Suppressor macrophage (primary cell): ENCODE measurements at places on chromosomes 16 and 17.
A peak's percentile ranks its signal among the peaks of the same experiment; 100 is the strongest.

GRCh38 chr17:13395346-13395745 lies 206.4 kb downstream of the HS3ST3A1 start:
- DNase-seq: peak; percentile 8

- peak; percentile 32 for DNase-seq
These were observed 92.6 kb downstream of the DNAH17 start for GRCh38 chr17:78484271-78485246.

- no peak for DNase-seq
These were observed 34.8 kb upstream of the CPHXL start for GRCh38 chr16:75761108-75761507.

- DNase-seq: no peak
These were observed 28.8 kb upstream of the ABCC11 start for GRCh38 chr16:48276102-48276501.

DNA sequence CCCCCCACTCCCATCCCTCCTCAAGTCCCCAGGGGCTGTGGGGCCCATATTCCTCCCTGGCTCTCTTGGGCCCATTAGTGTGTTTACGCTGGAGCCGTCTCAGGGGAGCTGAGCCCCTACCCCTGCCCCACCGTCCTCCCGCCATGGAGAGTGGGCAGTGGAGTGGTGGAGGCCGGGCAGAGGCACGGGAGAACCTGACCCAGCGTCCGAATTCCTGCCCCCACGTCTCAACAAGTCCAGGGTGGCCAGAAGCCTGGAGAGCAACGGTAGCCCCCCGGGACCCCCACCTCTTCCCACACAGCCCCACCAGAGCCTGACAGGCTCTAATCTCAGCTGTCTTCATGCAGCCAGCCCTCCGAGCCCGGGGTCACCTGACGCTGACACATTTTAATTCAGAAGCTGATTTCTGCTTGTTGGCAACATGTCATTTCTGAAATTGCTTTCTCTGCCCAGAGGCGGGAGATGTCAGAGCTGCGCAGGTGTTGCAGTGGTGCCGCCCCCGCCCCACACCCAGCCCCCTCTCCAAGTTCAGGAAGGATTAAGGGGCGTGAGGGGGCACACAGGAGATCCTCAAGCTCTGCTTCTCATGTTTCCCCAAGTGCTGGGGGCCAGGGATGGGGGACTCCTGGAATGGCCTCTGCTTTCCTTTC lies 32.6 kb downstream of the WNT9B start:
- no peak for DNase-seq

DNA sequence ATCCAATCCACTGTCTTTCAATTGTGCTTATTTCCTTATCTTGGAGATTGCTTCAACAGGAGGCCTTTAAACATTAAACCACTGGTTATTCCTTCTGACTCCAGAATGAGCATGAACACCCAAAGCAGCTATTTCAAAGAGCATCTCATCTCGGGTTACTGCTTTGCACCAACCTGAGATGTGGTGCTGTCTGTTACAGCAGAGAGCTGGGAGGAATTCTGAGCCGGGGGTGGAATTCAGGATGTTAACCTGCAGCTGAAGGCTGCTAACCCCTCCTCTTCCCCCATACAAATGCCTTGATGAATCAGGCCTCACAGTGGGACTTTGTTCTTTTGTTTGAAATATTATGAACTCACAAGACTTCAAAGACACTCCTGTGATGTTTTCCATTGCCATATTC lies 113.1 kb downstream of the SHISA9 start:
- DNase-seq: no peak

DNA sequence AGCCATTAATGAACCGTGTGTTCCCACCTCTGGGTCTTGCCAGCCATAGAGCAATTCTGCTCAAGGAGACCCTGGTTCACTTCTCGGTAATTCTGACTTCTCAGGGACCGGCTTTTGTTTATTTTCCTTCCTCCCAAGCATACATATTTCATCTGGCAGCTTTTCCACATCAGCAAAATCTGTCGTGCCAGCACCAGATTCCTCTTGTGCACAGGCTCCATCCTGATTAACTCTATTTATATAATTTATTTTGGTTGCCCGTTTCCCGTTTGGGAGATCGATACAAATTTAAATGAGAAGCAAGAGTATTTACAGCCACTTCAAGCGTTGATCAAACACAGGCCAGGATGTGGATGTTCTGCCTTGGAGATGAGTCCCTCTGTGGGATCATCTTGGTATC lies 161.9 kb upstream of the XYLT1 start:
- no peak for DNase-seq

DNA sequence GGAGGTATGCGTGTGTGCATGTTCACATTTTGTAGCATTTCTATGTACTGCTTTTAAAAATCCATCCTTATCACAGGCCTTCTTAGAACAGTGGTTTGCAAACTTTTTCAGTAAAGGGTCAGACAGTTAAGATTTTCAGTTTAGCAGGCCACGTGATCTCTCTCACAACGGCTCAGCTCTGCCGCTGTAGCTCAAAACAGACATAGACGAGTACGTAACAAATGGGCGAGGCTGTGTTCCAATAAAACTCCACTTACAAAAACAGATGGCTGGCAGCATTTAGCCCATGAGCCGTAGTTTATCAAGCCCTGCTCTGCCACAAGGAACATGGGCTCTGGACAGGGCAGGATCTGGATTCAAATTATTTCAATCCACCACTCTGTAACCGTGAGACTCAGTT lies 141.8 kb downstream of the XYLT1 start:
- DNase-seq: no peak

DNA sequence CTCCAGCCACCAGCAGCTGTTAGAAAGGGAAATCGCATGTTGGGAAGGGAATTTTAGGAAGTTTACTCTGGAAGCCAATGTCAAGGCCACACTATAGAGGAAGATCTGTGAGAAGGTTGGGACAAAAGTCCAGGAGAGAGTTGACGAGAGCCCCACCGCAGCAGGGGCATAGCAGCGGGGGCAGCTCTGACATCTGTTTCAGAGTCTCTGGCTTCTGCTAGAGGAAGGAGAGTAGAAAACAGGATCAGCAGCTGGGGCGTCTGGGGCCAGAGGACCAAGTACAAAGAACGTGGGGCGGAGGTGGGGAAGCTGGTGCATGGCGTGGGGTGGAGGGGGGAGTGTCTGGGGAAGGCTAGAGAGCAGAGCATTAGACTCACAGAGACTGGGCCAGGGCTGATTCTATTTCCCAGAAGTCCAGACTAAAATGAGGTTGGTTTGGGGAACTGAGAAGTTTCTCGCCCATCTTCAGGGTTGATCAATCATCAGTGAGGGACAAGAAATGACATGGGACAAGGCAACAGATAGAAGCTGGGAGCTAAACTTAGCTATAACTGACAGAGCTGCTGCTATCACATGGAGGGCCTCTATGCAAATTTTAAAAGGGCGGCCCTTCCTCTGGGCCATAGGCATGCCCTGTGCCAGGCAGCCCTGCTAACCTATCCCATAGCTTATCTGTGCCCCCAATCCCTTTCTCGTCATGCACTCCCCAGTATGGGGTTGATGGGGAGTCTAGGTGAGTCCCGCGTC lies 1.2 kb downstream of the RABEP2 start:
- DNase-seq: peak; percentile 34

DNA sequence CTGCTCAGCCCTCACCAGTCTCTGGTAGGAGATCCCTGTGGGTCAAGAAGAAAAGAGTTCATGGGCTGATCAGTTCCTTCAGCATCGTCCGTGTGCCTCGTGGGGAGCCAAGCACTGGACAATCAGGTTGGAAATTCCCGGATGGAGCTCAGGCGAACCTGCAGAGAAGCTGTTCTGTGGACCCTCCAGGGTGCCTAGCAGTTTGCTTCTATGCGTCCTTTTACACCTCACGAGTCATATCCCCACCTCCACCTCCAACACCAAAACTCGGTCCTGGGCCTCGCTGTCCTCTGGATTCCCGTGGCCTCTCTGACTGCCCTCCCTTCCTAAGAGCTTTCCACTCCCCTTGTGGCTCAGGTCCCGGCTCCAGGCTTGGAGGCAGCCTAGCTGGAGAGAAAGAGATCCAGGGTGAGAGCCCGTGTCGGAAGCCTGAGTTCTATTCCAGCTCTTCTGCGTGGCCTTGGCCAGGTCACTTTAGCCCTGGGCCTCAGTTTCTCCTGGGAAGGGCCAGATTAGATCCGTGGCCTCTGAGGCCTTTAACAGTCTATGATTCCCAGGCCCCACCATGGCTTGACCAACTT lies 26.2 kb upstream of the PIK3R6 start:
- DNase-seq: no peak

DNA sequence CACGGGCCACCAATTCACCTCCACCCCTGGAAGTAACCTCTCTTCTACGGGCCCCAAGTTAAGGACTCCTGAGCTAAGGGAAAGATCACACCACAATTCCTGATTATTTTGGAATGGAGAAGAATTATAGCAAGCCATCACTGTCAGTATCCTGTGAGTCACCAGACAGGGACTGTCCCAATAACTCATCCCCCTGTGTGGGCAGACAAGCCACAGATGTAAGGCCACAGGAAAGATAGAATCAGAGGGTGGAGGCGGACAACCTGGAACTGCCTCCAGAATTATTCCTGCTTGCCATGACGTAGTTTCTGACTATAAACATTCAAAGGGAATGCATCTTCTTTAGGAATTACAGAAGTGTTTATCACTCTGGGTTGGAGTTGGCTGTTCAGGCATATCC lies 5.8 kb upstream of the MYO1D start:
- peak; percentile 58 for DNase-seq

GRCh38 chr16:82660075-82660645 lies 33.4 kb downstream of the CDH13 start:
- DNase-seq: no peak

GRCh38 chr16:87416826-87417527 lies 24.8 kb downstream of the MAP1LC3B start:
- peak; percentile 70 for DNase-seq

GRCh38 chr17:66691644-66692420 lies 143.1 kb upstream of the CACNG5 start:
- DNase-seq: peak; percentile 77

- no peak for DNase-seq
These were observed 10.4 kb downstream of the KPNB1 start for GRCh38 chr17:47660064-47660492.

- no peak for DNase-seq
These were observed at the start of gene CD19 for GRCh38 chr16:28931801-28932225. Gene CD19 (plus strand): TSS chr16:28931971. CDS start chr16:28932001, 30 bp downstream.

- DNase-seq: peak; percentile 75
These were observed 38.2 kb upstream of the ZFHX3 start for GRCh38 chr16:73086108-73086507.

DNA sequence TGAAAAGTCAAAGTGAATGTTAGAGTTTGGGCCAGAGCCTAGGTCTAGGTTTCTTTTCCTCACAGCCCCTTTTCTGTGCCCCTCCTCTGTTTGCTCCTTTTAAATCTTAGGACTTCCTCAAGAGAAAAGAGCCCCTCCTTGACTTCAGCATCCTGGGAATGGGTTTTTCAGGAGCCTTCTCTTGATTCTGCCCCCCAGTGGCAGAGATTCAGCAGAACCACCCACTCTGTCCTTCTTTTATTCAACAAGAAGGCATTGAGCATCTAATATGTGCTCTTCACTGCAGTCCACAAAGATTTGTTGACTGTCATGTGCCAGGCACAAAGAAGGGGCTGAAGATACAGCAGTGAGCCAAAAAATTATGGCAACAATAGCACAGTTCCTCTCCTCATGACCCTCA lies 270.8 kb upstream of the CDH5 start:
- no peak for DNase-seq
